T-helper 17 cell (primary cell): ENCODE measurements at places on chromosomes 7 and 10. TPM values are rescaled to one million over a fixed set of nuclear protein-coding genes. Genes with fewer than 3 reads are reported as not detected.
A peak's percentile ranks its signal among the peaks of the same experiment; 100 is the strongest.

DNA sequence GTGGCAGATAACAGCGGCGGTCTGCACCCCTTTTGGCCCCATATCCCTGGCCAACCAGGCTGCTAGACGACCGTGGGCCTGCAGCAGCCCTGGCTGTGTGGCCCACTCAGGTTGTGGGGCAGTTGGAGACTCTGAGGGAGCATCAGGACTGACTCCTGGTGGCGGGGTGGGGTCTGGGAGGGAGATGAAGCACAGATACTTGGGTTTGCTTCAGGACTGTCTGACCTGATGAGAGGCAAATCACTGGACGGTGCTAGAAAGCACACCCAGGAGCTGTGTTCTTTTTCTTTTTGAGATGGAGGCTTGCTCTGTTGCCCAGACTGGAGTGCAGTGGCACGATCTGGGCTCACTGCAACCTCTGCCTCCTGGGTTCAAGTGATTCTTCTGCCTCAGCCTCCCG is 28.2 kb downstream of the BAMBI start:
- no peak overlapping the region for H3K4me3 ChIP-seq

DNA sequence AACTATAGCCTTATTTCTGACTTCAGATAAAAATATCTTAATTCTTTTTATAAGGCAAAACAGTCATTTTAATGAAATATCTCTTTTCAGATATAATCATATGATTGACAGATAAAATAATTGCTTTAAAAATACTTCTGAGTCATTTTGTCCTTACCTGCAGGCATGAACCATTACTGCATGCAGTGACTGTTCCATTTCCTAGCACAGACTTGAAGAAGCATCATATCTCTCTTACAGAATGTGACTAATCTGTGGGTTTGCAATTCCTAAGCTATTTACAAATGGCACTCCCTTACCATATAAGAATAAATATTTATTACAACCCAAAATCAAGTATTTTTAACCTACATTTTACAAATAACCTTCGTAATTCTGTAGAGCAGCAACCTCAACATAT is 120.7 kb downstream of the SRPK2 start:
- no peaks in the 10 kb centered on the region for H3K27me3 ChIP-seq
- no peak for DNase-seq
- H3K4me1 ChIP-seq = peaks cover 54% of the 10 kb centered on the region
- H3K27ac ChIP-seq = peak overlapping the region; percentile 94

- DNase-seq = no peak
- H3K27me3 ChIP-seq = no peaks in the 10 kb centered on the region
- H3K4me3 ChIP-seq = no peak overlapping the region
- H3K27ac ChIP-seq = no peak overlapping the region
Observed at GRCh38 chr10:79292891-79293746, 54.1 kb upstream of the PPIF start.

DNA sequence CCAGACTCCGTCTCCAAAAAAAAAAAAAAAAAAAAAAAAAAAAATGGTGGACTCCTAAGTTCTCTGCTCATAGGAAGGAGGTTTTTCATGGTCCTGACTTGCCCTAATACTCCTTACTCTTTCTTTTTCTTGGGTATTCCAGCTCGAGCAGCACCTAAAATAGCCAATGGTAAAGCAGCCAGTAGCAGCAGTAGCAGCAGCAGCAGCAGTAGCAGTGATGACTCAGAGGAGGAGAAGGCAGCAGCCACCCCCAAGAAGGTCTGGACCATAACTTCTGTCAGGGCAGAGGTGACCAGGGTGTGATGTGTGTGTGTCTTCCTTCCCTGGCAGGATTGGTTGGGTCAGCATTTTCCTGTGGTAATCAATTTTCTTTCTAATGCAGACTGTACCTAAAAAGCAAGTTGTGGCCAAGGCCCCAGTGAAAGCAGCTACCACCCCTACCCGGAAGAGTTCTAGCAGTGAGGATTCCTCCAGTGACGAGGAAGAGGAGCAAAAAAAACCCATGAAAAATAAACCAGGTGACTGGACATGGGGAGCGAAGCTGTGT is 6.9 kb downstream of the NOLC1 start:
- no peak for DNase-seq
- peaks cover 13% of the 10 kb centered on the region for H3K4me1 ChIP-seq
- no peak overlapping the region for H3K4me3 ChIP-seq
- H3K27ac ChIP-seq = no peak overlapping the region
- no peaks in the 10 kb centered on the region for H3K27me3 ChIP-seq

- no peak overlapping the region for H3K27ac ChIP-seq
- H3K4me1 ChIP-seq = no peaks in the 10 kb centered on the region
- no peaks in the 10 kb centered on the region for H3K36me3 ChIP-seq
- no peaks in the 10 kb centered on the region for H3K27me3 ChIP-seq
Observed at GRCh38 chr7:16026253-16027020, 340.0 kb upstream of the MEOX2 start.

DNA sequence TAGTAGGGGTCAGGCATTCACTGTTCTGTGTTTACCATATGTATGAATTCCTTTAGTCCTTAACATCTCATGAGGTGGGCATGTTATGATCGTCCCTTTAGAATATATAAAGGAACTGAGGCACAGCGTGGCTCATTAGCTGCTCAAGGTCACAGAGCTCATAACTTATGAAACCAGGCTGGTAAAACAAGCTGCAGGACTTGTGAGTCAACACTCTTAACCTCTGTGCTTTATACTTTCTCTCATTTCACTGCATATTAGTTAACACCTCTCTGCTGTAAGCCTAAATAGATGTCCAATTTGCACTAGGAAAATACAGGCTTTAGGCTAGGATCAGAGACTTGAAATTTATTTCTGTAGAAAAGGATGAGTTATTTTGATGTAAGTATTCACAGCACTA is 180.3 kb upstream of the HDAC9 start:
- no peak for DNase-seq
- no peak overlapping the region for H3K4me3 ChIP-seq
- no peaks in the 10 kb centered on the region for H3K36me3 ChIP-seq

- peaks cover 17% of the 10 kb centered on the region for H3K4me1 ChIP-seq
- H3K4me3 ChIP-seq = no peak overlapping the region
- DNase-seq = no peak
- peaks cover 30% of the 10 kb centered on the region for H3K27me3 ChIP-seq
- no peaks in the 10 kb centered on the region for H3K36me3 ChIP-seq
Observed at GRCh38 chr7:132472463-132473120, 103.7 kb downstream of the PLXNA4 start.

DNA sequence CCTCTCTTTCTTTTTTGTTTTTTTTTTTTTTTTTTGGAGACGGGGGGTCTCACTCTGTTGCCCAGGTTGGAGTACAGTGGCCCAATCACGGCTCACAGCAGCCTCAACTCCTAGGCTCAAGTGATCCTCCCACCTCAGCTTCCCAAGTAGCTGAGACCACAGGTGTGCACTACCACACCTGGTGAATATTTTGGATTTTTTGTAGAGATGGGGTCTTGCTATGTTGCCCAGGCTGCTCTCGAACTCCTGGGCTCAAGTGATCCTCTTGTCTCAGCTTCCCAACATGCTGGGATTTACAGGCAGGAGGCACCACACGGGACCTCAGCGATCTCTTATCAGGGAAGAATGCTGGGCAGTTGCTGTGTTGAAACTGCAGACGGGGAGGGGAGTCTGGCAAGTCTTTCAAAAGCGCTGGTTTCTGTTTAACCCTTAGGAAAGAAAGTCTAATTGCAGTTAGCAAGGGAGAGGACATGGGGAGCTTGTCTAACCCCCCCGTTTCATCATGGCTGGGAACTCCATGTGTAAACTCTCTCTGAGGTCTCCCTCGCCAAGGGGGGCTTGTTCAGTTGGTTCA is 39.6 kb upstream of the LMTK2 start:
- no peak for DNase-seq
- H3K27ac ChIP-seq = no peak overlapping the region
- H3K4me3 ChIP-seq = no peak overlapping the region

DNA sequence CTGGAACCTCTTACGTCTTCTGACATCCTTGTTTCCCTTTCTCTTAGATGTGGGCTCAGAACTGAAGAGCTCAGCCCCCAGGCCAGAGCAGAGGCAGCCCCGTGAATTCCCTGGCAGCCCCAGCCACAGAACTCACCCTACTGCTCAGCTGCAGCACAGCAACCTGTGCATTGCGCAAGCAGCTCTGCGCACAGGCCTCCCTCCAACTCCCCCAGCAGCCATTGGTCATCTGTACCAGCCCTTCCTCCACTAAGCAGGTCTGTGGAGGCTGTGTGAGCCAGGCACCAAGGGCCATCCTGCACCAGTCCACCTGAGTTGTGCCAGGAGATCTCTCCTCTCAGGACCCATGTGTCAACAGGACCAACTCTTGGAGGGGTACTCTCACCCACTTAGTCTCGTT is 54.5 kb downstream of the ZNF33B start:
- DNase-seq = no peak
- no peaks in the 10 kb centered on the region for H3K27me3 ChIP-seq
- H3K4me1 ChIP-seq = no peaks in the 10 kb centered on the region
- peaks cover 5% of the 10 kb centered on the region for H3K36me3 ChIP-seq

- no peaks in the 10 kb centered on the region for H3K27me3 ChIP-seq
- no peak for DNase-seq
- no peak overlapping the region for H3K4me3 ChIP-seq
- H3K36me3 ChIP-seq = peaks cover 12% of the 10 kb centered on the region
- peak overlapping the region; percentile 29 for H3K27ac ChIP-seq
Observed at GRCh38 chr7:114956702-114957101, 34.8 kb downstream of the MDFIC start.

- H3K27me3 ChIP-seq = peaks cover 44% of the 10 kb centered on the region
- H3K4me1 ChIP-seq = peaks cover 7% of the 10 kb centered on the region
- H3K36me3 ChIP-seq = peaks cover 9% of the 10 kb centered on the region
- no peak overlapping the region for H3K27ac ChIP-seq
- no peak overlapping the region for H3K4me3 ChIP-seq
Observed at GRCh38 chr10:70669015-70669414, 3.3 kb upstream of the ADAMTS14 start.

DNA sequence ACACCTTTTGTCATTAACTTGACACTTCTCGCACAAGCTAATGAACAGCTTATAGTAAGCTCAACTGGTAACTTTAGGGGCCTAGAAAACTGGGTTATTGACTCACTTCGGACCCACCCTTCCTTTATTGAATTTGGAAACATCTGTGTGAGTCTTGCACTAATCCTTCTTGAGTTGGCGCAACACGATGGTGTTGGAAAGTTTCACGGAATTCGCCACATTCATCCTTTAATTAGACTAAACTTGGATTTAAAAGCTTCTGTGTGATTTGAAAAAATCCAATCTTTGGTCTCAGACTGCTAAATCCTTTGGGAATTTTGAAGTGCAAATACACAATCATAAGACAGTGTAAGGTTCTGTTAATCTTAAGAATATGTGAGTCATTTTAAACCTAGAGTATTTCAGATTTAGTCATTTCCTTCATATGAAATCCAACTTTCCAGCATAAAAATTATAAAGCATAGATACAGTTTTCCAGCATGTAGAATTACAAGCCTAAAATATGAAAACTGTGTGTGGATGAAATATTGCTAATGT is 15.1 kb downstream of the FZD8 start:
- H3K27me3 ChIP-seq = peaks cover 29% of the 10 kb centered on the region
- H3K4me1 ChIP-seq = peaks cover 2% of the 10 kb centered on the region
- H3K27ac ChIP-seq = no peak overlapping the region
- peaks cover 3% of the 10 kb centered on the region for H3K36me3 ChIP-seq
- no peak overlapping the region for H3K4me3 ChIP-seq
- no peak for DNase-seq

- no peaks in the 10 kb centered on the region for H3K36me3 ChIP-seq
- no peak for DNase-seq
- H3K4me1 ChIP-seq = no peaks in the 10 kb centered on the region
- no peak overlapping the region for H3K27ac ChIP-seq
Observed at GRCh38 chr7:55265836-55266642, 99.1 kb upstream of the LANCL2 start.

DNA sequence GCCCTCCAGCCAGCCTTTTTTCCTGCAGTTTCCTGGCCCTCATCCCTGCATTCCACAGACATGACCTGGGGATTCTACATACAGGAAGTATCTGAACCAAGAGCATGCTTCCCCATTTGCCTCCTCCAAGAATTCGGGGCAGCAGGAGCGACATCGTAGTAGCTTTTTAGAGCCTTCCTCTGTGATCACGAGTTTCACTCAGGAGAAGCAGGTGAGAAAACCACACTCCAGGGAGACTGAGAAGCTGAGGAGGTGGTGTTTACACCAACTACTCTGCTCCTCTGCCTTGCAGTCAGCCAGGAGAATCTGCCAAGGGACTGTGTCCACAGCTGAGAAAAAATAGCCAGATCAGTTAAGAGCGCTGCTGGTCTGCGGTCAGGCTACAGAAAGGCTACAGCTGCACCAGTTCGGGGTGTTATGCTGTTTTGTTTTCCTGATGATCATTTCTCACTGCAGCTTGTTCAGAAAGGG is 54.1 kb downstream of the HSPA12A start:
- H3K36me3 ChIP-seq = no peaks in the 10 kb centered on the region
- H3K27me3 ChIP-seq = peaks cover 69% of the 10 kb centered on the region
- no peak overlapping the region for H3K4me3 ChIP-seq
- peaks cover 6% of the 10 kb centered on the region for H3K4me1 ChIP-seq
- H3K27ac ChIP-seq = no peak overlapping the region

GRCh38 chr7:17690030-17690429 is 250.3 kb downstream of the SNX13 start:
- no peak overlapping the region for H3K4me3 ChIP-seq
- DNase-seq = no peak
- peaks cover 5% of the 10 kb centered on the region for H3K27me3 ChIP-seq
- peaks cover 3% of the 10 kb centered on the region for H3K4me1 ChIP-seq

DNA sequence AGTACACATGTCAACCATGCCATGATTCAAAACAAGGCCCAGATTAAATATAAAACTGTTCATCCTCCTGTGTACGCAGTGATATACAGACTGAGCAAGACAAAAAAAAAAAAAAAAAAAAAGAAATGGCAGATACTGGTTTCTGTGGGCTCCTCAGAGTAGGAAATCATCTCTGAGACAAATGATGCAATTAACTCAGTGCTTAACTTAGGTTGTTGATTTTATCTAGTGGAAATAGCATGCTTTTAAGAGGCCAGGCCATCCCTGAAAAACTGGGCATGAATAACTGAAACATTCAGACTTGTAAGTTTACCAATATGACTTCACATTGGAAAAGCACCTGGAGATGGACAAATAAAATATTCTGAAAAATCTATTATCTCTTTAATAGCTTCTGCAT is 69.0 kb downstream of the DKK1 start:
- no peak overlapping the region for H3K27ac ChIP-seq
- no peak overlapping the region for H3K4me3 ChIP-seq
- no peaks in the 10 kb centered on the region for H3K4me1 ChIP-seq
- DNase-seq = no peak
- H3K27me3 ChIP-seq = no peaks in the 10 kb centered on the region
- H3K36me3 ChIP-seq = no peaks in the 10 kb centered on the region

- DNase-seq = no peak
- no peak overlapping the region for H3K4me3 ChIP-seq
- H3K27ac ChIP-seq = no peak overlapping the region
- peaks cover 40% of the 10 kb centered on the region for H3K27me3 ChIP-seq
- peaks cover 2% of the 10 kb centered on the region for H3K4me1 ChIP-seq
Observed at GRCh38 chr7:1646957-1647891, 22.9 kb upstream of the ELFN1 start.

GRCh38 chr10:81877596-81877995 is 2.6 kb downstream of the NRG3 start:
- H3K4me3 ChIP-seq = no peak overlapping the region
- peaks cover 3% of the 10 kb centered on the region for H3K4me1 ChIP-seq
- DNase-seq = no peak

The TRIM50 gene
- total RNA-seq = not detected

The DNAH11 gene
- 0.05 TPM for total RNA-seq

The LZTS2 gene
- total RNA-seq = 23.4 TPM

The UPK3BL2 gene
- total RNA-seq = 84.2 TPM

The TBC1D12 gene
- total RNA-seq = 1.3 TPM

The TLX1 gene
- total RNA-seq = not detected
